Activated CD4-positive, alpha-beta memory T cell treated with anti-CD3 and anti-CD28 coated beads for 36 hours (primary cell): ENCODE measurements at places on chromosomes 11 and 22. TPM values are rescaled to one million over a fixed set of nuclear protein-coding genes. Genes with fewer than 3 reads are reported as not detected.

DNA sequence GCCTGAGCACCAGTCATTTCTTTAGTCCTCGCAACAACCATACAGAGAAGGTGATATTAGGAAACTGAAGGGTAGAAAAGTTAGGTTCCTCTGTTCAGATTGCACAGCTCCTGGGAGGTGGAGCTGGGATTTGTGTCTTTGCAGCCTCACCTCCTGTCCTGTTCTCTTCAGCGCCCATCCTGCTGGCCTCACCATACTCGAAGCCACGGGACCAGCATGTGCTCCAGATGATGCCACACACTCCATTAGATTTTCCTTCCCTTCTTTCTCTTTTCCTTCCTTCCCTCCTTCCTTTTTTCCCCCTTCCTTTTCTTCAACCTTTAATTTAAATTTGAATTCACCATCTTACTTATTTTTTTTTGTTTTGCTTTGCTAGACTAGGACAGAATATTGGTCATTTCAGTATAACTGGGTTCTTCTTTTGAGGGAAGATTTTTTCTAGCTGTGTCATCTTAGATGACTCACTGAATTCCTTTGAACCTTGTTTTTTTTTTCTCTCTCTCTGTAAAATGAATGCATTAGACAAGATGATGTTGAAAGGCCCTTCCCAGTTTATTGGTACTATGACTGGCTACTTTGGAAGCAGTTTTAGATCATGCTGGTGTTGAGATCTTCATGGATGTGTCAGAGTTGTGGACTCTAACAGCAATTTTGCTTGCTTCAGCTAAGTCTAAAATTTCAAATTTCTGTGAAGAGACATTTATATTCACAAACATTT is 662.5 kb upstream of the TENM4 start:
- no peaks in the 10 kb centered on the region for H3K36me3 ChIP-seq
- H3K27me3 ChIP-seq = no peaks in the 10 kb centered on the region
- no peak overlapping the region for H3K27ac ChIP-seq
- H3K4me3 ChIP-seq = no peak overlapping the region

DNA sequence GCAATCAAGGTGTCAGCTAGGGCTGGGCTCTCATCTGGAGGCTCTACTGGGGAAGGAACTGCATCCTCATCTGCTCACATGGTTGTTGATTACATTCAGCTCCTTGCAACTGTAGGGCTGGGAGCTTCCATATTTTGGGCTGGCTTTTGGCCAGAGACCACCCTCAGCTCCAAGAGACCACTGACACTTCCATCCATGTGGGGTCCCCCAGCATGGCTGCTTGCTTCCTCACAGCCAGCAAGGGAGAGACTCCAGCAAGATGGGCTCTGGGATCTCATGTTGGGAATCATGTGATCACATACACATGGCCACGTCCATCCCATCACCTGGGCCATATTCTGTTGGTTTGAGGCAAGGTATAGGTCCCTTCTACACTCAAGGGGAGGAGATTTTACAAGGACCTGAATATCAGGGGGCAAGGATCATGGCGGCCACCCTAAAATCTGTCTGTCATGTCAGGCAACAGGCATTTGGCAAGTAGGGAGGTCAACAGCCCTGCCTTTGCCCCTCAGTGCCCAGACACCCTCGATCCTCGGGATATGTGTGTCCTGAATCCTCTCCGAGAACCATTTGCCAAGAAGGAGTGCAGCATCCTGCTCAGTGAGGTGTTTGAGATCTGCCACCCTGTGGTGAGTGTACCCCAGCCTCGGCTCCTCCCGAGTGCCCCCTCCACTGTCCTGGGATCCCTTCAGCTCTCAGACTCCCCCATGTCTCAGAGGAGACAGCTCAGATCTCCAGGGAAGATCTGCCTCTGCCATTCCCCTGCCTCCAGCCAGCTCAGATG is 48.7 kb downstream of the OTOG start:
- DNase-seq = peak; percentile 6
- H3K4me1 ChIP-seq = peaks cover under 1% of the 10 kb centered on the region
- no peak overlapping the region for H3K4me3 ChIP-seq
- H3K27me3 ChIP-seq = peaks cover 6% of the 10 kb centered on the region

GRCh38 chr11:32358729-32359128 is 76.6 kb downstream of the WT1 start:
- H3K4me3 ChIP-seq = no peak overlapping the region
- no peaks in the 10 kb centered on the region for H3K36me3 ChIP-seq
- H3K27ac ChIP-seq = no peak overlapping the region

DNA sequence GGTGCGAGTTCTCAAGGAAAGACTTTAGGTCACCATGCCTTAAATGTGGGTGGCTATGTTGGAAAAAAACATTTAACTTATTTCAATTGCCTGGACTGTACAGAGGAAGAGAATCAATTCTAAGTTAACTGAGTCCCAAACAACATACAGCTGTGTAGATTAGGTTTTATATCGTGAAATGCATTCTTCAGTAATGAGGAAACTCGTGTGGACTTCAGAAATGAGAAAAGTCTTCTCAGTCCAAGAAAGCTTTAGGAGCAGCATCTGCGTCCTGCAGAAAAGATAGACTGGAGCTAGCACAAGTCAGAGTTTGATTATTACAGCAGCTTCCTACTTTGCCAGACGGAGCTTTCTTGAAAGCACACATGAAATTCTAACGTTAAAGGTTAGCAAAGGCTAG is 673.0 kb downstream of the OPCML start:
- no peaks in the 10 kb centered on the region for H3K36me3 ChIP-seq
- H3K27me3 ChIP-seq = peaks cover 1% of the 10 kb centered on the region
- no peak overlapping the region for H3K4me3 ChIP-seq
- no peaks in the 10 kb centered on the region for H3K4me1 ChIP-seq
- no peak for DNase-seq

DNA sequence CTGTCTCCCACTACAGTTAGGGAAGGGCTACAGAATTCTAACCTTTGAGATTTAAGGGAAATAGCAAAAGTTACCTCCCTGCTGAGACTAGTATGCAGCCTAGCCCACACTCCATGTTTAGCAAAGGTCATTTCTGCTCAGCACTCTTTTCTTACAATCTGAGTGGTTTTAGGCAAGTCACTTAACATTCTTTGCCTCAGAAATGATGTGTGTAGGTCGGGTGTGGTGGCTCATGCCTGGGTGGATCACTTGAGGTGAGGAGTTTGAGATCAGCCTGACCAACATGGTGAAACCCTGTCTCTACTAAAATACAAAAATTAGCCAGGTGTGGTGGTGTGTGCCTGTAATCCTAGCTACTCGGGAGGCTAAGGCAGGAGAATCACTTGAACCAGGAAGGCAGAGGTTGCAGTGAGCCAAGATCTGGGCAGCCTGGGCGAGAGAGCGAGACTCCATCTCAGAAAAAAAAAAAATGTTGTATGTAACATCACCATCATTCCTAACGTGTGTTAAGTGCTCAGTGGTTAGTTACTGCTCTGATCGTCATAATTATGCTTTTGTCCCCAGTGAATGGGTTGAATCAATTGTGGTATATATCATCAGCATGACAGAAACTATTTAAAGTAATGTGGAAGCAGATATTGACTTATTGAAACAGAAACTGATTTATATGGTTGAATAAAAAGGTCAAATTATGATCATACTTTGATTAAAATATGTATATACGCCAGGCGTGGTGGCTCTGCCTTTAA is 55.0 kb downstream of the COPB1 start:
- no peaks in the 10 kb centered on the region for H3K27me3 ChIP-seq
- no peak for DNase-seq
- no peak overlapping the region for H3K27ac ChIP-seq

GRCh38 chr11:24794064-24794463 is 297.2 kb downstream of the LUZP2 start:
- no peak overlapping the region for H3K27ac ChIP-seq
- H3K4me1 ChIP-seq = no peaks in the 10 kb centered on the region
- no peaks in the 10 kb centered on the region for H3K27me3 ChIP-seq
- no peak for DNase-seq

GRCh38 chr11:11843211-11843621 is 1.4 kb downstream of the USP47 start:
- no peaks in the 10 kb centered on the region for H3K36me3 ChIP-seq
- H3K4me3 ChIP-seq = no peak overlapping the region
- H3K27me3 ChIP-seq = no peaks in the 10 kb centered on the region
- peaks cover 34% of the 10 kb centered on the region for H3K4me1 ChIP-seq

DNA sequence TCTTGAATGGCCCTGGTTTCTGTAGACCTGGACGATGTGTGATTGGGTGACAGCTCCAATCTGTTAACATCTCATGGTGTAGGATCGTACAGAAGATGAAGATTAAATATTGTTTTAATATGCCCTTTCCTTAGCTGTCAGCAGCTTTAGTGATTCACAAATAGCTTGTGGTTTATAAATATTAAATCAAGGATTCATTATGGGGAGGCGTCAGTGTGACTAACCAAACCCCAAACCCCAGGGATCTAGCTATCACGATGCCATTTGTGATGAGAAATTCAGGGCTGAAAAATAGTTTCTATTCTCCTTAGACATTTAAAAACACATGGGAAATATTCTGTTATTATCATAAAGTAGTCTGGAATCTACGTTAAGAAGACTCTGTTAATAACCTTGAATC is 73.4 kb downstream of the NCAM1 start:
- no peaks in the 10 kb centered on the region for H3K4me1 ChIP-seq
- H3K4me3 ChIP-seq = no peak overlapping the region
- no peaks in the 10 kb centered on the region for H3K36me3 ChIP-seq

GRCh38 chr11:111308140-111308539 is 9.8 kb downstream of the POU2AF3 start:
- no peaks in the 10 kb centered on the region for H3K36me3 ChIP-seq
- no peak for DNase-seq

The ANGPTL5 gene
- total RNA-seq = not detected

The TNNT3 gene
- 6.8 TPM for total RNA-seq
